ENCODE measurements at places on chromosomes 1 and 21.

GRCh38 chr1:158552296-158552695 lies 1.9 kb downstream of the OR6Y1 start:
- no peak for DNase-seq

DNA sequence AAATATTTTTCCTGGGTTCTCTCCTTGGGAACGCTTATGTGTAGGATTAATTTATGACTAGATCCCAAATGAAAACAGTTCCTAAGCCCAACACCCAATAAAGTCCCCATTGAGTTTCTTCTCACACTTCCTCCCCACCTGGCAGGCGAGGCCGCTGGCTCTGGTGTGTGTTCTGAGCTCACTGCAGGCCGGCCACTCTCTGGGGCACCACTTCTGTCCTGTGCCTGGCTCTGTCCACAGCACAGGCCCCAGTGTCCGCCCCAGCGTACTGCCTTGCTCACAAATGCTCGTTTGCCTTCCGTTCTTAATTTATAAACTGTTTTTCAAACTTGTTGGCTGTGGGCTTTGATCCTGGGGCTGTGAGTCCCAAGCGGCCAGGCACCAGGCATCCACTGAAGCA lies 90.6 kb downstream of the TLR5 start:
- no peak for DNase-seq

DNA sequence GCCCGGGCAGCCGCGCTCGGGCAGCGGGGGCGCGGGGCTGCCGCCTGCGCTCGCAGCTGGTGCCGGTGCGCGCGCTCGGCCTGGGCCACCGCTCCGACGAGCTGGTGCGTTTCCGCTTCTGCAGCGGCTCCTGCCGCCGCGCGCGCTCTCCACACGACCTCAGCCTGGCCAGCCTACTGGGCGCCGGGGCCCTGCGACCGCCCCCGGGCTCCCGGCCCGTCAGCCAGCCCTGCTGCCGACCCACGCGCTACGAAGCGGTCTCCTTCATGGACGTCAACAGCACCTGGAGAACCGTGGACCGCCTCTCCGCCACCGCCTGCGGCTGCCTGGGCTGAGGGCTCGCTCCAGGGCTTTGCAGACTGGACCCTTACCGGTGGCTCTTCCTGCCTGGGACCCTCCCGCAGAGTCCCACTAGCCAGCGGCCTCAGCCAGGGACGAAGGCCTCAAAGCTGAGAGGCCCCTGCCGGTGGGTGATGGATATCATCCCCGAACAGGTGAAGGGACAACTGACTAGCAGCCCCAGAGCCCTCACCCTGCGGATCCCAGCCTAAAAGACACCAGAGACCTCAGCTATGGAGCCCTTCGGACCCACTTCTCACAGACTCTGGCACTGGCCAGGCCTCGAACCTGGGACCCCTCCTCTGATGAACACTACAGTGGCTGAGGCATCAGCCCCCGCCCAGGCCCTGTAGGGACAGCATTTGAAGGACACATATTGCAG lies 3.0 kb downstream of the ARTN start:
- peak; percentile 67 for DNase-seq

DNA sequence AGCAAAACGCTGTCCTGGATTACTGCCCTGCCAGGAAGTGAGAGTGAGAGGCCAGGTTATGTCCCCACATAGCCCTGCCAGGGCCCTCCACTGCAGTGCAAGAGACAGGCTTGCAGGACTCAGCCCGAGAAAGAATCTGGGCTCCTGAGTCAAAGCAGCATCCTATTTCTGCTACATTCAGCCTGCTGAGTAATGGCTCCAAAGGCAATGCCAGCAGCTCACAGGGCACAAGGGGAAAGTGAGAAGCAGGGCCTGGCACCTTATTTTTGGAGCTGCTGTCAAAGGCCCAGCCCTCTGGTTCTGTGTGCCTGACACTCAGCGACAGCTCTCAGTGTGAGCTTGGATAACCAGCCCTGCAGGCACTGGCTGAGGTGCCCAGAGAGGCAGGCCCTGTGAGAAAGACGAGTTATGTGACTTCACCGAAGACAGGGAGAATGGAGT lies 83.9 kb downstream of the DTL start:
- no peak for DNase-seq

GRCh38 chr1:27809883-27810282 lies 20.7 kb upstream of the PPP1R8 start:
- DNase-seq = no peak
